ENCODE measurements at places on chromosomes 1 and 21. TPM values are rescaled to one million over a fixed set of nuclear protein-coding genes. Genes with fewer than 3 reads are reported as not detected.

Gene VANGL1
- total RNA-seq: 16.7 TPM

Gene MXRA8
- 440 TPM for total RNA-seq

Gene LRRC7
- 0.94 TPM for total RNA-seq

Gene LCE1C
- not detected for total RNA-seq

Gene RASSF5
- total RNA-seq: not detected

Gene LENEP
- total RNA-seq: not detected

DNA sequence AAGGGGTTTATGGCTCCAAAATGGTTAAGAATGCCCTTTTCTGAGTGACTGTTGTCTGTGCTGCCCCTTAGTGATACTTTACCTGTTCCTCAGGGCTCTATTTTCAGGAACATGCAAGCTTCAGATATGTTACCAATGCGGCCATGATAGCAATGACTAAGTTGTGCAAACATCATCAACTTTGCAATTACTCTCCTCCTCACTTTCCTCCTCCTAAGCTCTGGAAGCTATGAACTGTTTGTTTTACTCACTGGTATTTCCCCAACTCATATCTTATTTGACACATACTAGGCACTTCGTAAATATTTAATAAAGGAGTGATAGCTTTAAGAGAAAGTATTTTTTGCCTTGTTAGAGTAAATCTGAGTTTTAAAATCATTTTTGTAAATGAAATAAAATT is 53.8 kb downstream of the RWDD3 start:
- H3K27ac ChIP-seq: no peak overlapping the region
- no peaks in the 10 kb centered on the region for H3K36me3 ChIP-seq
- H3K27me3 ChIP-seq: peaks cover 29% of the 10 kb centered on the region
- DNase-seq: no peak
- no peaks in the 10 kb centered on the region for H3K4me1 ChIP-seq

DNA sequence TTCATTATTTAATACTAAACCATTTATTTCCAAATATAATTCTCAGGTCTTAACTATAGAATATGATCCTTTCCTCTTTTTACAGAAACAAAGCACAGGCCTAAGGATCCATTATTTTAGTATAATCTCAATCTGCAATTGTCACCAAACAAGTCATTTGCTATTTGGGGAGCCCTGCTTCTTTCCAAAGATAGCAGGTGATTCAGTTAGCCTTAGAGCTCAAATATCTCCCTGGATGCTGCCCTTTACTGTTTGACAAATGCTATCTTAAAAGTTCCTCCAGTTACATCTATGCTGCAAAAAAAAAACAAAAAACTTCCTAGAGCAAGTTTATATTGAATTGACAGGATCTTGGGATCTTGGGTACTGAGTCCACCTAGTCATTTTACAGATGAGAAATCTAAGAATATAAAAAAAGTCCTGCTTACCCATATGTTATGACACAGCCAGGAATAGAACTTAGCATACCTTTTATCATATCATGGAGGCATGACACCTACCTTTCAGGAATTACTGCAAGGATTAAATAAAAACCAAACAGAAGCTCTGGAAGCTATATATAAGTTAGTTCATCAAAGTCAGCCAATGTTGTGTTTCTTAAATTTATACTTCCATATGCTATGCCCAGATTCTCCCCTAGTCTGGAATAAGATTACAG is 9.2 kb downstream of the SERBP1 start:
- H3K4me3 ChIP-seq: no peak overlapping the region
- H3K36me3 ChIP-seq: peaks cover 75% of the 10 kb centered on the region
- no peak overlapping the region for H3K27ac ChIP-seq
- H3K4me1 ChIP-seq: peaks cover 8% of the 10 kb centered on the region
- no peak for DNase-seq

- no peaks in the 10 kb centered on the region for H3K4me1 ChIP-seq
- no peak for DNase-seq
- H3K27ac ChIP-seq: no peak overlapping the region
- H3K27me3 ChIP-seq: no peaks in the 10 kb centered on the region
Observed at GRCh38 chr1:58231204-58231603, 315.3 kb downstream of the OMA1 start.

DNA sequence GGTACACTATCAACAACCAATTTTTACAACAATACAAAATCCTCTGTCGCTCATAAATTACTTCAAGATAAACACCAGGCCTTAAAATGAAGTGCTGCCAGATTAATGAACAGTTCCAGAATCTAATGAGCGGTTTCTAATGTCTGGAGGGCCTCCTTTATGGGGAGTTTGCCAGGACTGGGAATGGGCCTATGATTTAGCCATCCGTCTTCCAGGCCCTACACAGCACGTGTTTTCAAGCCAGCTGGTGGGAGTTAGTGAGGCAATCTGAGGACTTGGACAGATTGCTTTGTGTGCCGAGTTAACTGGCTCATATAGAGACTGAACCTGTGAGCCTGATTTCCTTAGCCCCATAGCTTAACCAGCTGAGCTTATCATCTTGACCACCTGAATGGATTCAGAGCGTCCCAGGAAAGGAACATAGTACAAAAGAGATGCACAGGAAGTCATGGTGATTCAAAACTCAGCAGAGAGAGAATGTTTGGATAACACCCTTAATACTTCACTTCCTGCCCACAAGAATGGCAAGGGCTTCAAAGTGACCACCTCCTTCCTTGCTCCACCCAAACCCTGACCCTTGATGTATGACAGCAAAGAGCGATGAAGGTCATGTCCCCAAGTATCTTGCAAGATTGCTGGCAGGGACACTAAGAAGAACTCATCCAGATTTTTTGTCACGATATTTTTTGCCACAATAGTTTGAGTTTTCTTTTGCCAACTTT is 143.5 kb downstream of the SLC30A10 start:
- no peak for DNase-seq
- H3K27ac ChIP-seq: no peak overlapping the region
- peaks cover 3% of the 10 kb centered on the region for H3K27me3 ChIP-seq
- H3K4me3 ChIP-seq: no peak overlapping the region
- H3K36me3 ChIP-seq: no peaks in the 10 kb centered on the region

GRCh38 chr1:41345434-41346075 is 15.7 kb upstream of the FOXO6 start:
- no peaks in the 10 kb centered on the region for H3K36me3 ChIP-seq
- H3K27me3 ChIP-seq: peaks cover 33% of the 10 kb centered on the region
- H3K27ac ChIP-seq: no peak overlapping the region
- H3K4me3 ChIP-seq: no peak overlapping the region

- H3K27ac ChIP-seq: no peak overlapping the region
- H3K4me3 ChIP-seq: no peak overlapping the region
- H3K27me3 ChIP-seq: peaks cover 90% of the 10 kb centered on the region
- DNase-seq: no peak
- peaks cover 9% of the 10 kb centered on the region for H3K4me1 ChIP-seq
Observed at GRCh38 chr1:18629659-18630510, 761 bp upstream of the PAX7 start.

DNA sequence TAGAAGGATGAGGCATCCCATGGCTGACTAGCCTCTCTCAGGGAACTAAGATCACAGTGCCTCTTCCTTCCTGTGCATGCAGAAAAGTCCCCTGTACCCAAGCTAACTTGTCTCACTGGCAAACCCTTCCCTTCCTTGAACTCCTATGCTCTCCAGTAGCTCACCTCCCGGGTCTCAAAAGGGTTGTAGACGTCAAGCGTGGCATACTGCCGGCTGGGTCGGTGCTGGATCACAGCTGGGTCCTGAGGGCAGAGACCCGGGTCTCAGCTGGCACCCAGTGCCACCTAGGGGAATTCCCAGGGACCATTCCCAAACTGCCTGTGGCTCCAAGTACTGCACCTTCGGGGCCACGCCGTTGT is 688 bp downstream of the SCAMP3 start:
- peak overlapping the region; percentile 97 for H3K4me3 ChIP-seq
- H3K27me3 ChIP-seq: no peaks in the 10 kb centered on the region
- DNase-seq: no peak
- H3K27ac ChIP-seq: peak overlapping the region; percentile 93
- peaks cover 26% of the 10 kb centered on the region for H3K4me1 ChIP-seq

- peaks cover 7% of the 10 kb centered on the region for H3K4me1 ChIP-seq
- H3K4me3 ChIP-seq: no peak overlapping the region
- H3K27ac ChIP-seq: no peak overlapping the region
- no peak for DNase-seq
Observed at GRCh38 chr1:199687321-199687720, 340.2 kb upstream of the NR5A2 start.

GRCh38 chr21:41975391-41976272 is 21.8 kb upstream of the C2CD2 start:
- peaks cover 5% of the 10 kb centered on the region for H3K4me1 ChIP-seq
- no peaks in the 10 kb centered on the region for H3K27me3 ChIP-seq
- H3K4me3 ChIP-seq: no peak overlapping the region
- no peak overlapping the region for H3K27ac ChIP-seq
- H3K36me3 ChIP-seq: no peaks in the 10 kb centered on the region
- DNase-seq: peak; percentile 80

- no peak for DNase-seq
- no peaks in the 10 kb centered on the region for H3K36me3 ChIP-seq
Observed at GRCh38 chr1:146039844-146040194, 18.3 kb upstream of the HJV start.

DNA sequence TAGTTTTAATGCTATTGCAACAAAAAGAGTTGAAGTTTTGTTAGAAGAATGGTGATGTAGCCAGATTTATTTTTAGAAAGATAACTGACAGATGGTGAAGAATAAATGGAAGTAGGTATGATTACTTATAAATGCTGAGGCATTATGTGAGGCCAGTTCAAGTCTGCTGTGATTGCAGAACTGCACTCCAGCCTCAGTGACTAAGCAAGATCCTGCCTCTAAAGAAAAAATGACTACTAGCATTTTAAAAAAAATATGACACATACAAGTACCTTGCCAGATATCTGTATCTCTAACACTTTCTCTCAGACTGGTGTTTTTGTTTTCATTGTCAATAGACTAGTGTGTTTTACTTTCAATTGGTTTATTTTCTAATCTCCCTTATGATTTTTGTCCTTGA is 1242.4 kb upstream of the ADGRL4 start:
- H3K27ac ChIP-seq: no peak overlapping the region
- peaks cover 19% of the 10 kb centered on the region for H3K4me1 ChIP-seq
- H3K4me3 ChIP-seq: no peak overlapping the region
- no peaks in the 10 kb centered on the region for H3K36me3 ChIP-seq
- no peaks in the 10 kb centered on the region for H3K27me3 ChIP-seq

DNA sequence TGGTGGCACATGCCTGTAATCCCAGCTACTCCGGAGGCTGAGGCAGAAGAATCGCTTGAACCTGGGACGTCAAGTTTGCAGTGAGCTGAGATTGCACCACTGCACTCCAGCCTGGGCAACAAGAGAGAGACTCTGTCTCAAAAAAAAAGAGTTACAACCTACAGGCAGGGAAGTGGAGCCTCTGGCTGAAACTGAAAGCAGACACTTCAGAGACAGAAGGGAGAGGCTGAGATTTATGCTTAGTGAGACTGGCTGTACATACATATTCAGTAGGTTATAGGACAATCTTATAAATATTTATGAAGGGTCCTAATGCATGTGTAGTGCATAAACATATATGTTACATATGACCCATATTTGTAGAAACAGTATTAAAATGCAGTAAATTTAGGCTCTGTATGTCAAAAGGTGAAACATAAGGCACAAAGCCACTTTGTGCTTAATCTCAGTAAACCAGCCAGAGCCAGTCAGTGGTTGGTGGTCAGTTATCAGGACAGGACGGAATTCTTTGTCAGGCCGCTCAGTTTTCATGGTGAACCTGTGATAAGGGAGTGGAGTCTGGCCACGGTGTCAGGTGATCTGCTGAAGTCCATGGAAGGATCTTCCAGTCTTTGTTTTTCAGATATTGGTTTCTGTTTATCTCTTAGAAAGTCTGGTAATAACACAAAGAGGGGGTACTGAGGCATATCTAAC is 13.7 kb downstream of the RHEX start:
- H3K27me3 ChIP-seq: peaks cover 40% of the 10 kb centered on the region
- H3K4me1 ChIP-seq: no peaks in the 10 kb centered on the region
- no peaks in the 10 kb centered on the region for H3K36me3 ChIP-seq

- peak overlapping the region; percentile 97 for H3K27ac ChIP-seq
- DNase-seq: no peak
- peaks cover 11% of the 10 kb centered on the region for H3K36me3 ChIP-seq
- peak overlapping the region; percentile 94 for H3K4me3 ChIP-seq
- H3K27me3 ChIP-seq: no peaks in the 10 kb centered on the region
Observed at GRCh38 chr1:52032785-52033131, 852 bp downstream of the KTI12 start.

- no peak for DNase-seq
- H3K27ac ChIP-seq: no peak overlapping the region
- H3K4me3 ChIP-seq: no peak overlapping the region
- peaks cover 2% of the 10 kb centered on the region for H3K4me1 ChIP-seq
- peaks cover 30% of the 10 kb centered on the region for H3K27me3 ChIP-seq
Observed at GRCh38 chr1:88179943-88180342, 504.1 kb upstream of the PKN2 start.

DNA sequence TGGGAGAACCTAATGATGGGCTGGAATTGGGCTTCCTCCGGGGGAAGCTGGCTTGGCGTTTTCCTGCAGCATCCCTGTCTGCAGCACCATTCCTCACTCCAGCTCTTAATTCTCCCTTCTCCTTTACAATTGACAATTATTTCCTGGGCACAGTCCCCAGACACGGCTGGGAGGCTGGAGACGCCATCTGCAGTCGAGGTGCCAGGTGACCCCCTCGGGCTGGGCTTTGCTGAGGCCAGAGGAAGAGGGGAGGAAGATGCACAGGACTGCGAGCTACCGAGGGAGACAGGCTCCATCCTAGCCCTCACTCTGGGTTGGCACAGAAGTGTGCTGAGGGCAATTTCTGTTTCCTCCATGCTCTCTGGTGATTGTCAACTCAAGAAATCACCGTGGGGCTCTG is 453.8 kb downstream of the PTPRU start:
- no peaks in the 10 kb centered on the region for H3K36me3 ChIP-seq
- DNase-seq: peak; percentile 64
- H3K27me3 ChIP-seq: peaks cover 19% of the 10 kb centered on the region

- H3K36me3 ChIP-seq: no peaks in the 10 kb centered on the region
- H3K4me3 ChIP-seq: no peak overlapping the region
- peaks cover 13% of the 10 kb centered on the region for H3K4me1 ChIP-seq
- DNase-seq: no peak
- no peak overlapping the region for H3K27ac ChIP-seq
Observed at GRCh38 chr1:24696756-24697330, 48.4 kb upstream of the CLIC4 start.

All from osteocyte (in vitro differentiated cells).